ENCODE measurements at places on chromosomes 12 and 14.

GRCh38 chr12:107131832-107132616, 38.7 kb upstream of the CRY1 start:
- DNase-seq: no peak

- no peak for DNase-seq
Measured at GRCh38 chr14:51957950-51958349, 31.4 kb upstream of the RTRAF start.

GRCh38 chr14:71166180-71166837, 259.1 kb downstream of the PCNX1 start:
- no peak for DNase-seq

- DNase-seq: no peak
Measured at GRCh38 chr14:50008562-50008961, 107.8 kb downstream of the VCPKMT start.

DNA sequence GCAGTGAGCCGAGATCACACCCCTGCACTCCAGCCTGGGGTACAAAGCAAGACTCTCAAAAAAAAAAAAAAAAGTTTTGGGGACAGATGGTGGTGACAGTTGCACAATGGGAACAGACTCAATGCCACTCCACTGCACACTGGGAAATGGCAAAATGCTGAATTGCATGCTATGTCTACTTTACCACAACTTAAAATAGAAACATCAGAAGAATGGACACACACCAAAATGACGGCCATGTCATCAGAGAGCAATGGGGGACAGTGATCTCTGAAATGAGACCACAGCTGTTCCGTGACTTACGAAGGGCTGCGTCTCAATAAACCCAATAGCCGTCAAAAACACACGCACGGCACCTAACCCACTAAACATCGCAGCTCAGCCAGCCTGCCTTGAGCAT, 13.7 kb downstream of the DDX54 start:
- no peak for DNase-seq

- DNase-seq: no peak
Measured at GRCh38 chr12:70122804-70123203, 120.4 kb upstream of the CNOT2 start.

- DNase-seq: no peak
Measured at GRCh38 chr14:99910337-99911309, 117.4 kb downstream of the EML1 start.

- DNase-seq: no peak
Measured at GRCh38 chr12:3123729-3124128, 46.5 kb downstream of the TSPAN9 start.

DNA sequence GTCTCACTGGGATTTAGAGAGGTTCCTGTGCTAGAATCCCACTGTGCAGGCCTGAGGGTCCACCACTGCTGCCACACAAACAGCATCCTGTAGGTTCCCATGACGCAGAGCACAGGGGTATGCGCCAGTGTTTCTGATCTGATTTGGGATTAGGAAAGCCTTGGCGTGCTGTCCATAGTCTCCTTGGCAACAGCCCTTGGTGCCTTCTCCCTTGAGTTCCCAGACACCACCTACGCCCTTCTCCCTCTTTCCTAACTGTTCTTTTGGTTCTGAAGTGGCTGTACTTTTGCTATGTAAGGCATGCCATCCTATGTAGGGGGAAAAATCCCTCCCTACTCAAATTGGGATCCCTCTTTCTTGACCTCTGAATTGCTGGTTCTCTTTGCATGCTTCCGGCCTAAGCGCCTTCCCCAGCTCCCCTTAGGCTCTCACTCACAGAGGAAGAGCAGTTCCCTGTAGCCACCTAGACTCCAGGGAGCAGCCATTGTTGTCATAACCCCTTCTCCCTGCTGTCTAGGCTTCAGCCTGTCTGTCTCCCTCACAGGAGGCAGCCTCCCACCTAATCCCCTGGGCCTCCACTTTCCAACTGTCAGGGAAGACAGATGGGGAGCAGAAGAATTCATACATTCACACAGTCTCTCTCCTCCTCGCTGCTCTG, 14.8 kb upstream of the RIC8B start:
- DNase-seq: no peak

GRCh38 chr14:101826351-101826750, 64.8 kb downstream of the PPP2R5C start:
- no peak for DNase-seq

- DNase-seq: no peak
Measured at GRCh38 chr12:110352401-110352800, 51.1 kb downstream of the ANAPC7 start.

GRCh38 chr14:70208380-70208779, 19.6 kb upstream of the SLC8A3 start:
- DNase-seq: no peak
